CD8-positive, alpha-beta T cell (primary cell): ENCODE measurements at places on chromosomes 1 and 21.

DNA sequence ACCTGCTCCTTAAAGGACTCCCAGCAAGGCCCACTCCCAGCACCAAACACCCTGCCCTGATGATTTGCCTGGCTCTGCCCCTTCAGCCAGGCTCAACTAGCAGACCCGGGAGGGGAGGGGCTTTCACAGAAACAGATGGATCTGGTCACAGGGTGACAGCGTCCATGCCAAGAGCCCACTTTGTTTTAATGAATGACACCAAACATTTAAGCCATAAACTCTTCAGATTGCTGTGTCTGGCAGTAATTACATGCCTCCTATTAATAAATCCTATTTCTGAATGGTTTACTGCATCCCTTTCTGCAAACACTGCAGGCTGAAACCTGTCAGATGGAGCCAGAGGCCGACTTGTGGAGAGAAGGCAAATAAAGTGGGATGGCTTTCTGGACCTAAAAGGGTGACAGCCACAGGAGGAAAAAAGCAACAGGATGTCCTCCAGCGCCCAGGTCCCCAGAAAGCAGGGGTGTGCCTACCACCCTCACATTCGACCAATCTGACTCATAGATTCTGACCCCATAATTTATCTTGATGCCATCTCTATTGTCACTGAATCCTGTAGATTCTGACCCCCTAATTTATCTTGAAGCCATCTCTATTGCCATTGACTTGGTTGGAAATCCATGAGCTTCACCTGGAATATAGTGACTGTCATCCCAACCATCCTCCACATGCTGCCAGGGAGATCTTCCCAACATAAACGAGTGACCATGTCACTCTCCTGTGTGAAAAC, 200.9 kb downstream of the PLPP3 start:
- DNase-seq, result no peak

- no peak for DNase-seq
Observed at GRCh38 chr1:14392161-14392858, 206.2 kb upstream of the KAZN start.

- DNase-seq, result no peak
Observed at GRCh38 chr1:44650159-44650831, 24.0 kb downstream of the TMEM53 start.

- no peak for DNase-seq
Observed at GRCh38 chr1:6596886-6597776, 5.5 kb downstream of the KLHL21 start.

DNA sequence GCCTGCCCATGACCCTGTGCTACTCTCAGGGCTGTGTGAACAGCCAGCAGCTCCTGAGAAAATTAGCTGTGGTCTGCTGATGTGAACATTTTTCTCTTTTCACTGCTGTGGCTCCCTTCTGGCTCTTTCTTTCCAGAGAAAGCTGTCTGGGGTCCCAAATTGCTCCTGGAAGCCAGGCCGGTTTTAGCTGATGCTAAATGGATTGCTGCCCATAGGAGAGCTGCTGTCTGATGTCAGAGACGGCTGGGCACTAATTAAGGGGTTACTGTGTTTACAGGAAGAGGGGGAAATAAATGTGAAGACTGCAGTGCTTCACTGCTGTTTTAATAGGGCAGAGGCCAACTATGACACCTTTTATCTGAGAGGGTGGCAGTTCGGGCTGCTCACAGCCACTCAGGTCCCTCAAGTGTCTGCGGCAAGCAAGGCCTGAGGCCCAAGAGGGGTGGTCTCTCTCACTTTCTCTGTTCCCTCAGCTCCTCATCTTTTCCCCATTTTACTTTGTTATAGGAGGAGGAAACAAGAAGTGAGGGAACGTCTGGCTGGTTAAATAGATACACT, 106.0 kb upstream of the GNG12 start:
- no peak for DNase-seq

GRCh38 chr1:45047032-45047431, 35.0 kb downstream of the UROD start:
- DNase-seq, result no peak
